Right ventricle myocardium inferior (tissue), 1 donor: ENCODE measurements at places on chromosomes 12 and 14.

DNA sequence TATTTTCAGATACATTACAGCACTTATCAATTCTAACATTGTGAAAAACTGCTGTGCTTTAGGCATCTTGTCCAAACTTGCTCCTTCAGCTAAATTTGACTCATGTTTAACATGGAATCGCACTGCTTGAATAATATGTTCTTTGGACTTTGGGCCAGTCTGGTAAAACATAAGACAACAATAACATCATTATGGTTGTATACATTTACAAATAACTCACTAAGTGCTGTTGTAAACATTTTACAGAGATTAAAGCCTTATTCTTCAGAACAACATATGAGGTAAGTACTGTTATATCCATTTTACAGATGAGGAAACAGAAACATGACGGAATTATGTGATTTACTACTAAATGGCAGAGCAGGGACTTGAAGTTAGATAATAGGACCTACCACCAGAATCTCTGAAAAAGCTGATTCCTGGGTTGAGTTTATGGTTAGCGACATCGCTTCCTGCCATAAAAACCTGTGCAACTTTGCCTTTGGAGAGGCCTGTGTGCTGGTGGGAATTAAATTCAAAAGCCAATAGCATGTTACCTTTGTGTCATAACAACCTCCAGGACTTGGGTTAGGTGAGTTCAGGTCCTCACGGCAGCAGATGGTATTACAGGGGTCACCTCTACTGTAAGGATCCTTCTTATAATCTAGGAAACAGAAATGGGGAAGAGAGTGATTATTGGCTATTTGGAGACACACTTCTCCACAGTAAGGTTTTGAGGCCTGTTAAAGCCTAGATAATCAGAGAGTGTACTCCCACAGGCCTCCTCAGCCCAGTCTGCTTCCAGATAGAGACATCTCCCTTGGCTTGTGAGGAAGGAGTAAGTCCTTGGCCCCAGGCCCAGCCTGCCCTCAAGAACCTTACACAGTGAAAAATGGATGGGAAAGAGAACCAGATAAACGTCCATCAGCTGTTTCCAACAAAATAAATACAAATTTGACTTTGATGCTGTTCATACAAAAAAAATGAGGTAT is 61.8 kb downstream of the PLBD1 start:
- DNase-seq, result no peak

DNA sequence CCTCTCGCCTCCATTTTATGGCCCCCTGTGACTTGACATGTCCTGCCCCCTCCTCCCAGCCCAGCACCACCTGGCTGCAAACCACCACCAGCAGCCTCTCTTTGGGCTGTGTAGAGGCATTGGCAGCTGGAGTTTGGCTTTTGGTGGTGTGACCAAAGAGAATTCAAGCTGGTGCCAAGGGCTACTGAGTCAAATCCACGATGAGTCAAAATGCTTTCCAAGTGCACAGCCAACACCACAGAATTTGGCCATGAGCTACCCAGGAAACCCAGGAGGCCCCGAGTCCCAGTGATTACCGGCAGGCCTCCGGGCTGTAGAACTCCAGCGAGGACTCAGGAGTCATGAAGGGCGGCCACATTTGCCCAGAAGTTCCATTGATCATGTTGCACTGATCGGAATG is 53.8 kb downstream of the SCARB1 start:
- DNase-seq, result no peak

GRCh38 chr12:75798136-75798926 is 233.2 kb downstream of the PHLDA1 start:
- no peak for DNase-seq

DNA sequence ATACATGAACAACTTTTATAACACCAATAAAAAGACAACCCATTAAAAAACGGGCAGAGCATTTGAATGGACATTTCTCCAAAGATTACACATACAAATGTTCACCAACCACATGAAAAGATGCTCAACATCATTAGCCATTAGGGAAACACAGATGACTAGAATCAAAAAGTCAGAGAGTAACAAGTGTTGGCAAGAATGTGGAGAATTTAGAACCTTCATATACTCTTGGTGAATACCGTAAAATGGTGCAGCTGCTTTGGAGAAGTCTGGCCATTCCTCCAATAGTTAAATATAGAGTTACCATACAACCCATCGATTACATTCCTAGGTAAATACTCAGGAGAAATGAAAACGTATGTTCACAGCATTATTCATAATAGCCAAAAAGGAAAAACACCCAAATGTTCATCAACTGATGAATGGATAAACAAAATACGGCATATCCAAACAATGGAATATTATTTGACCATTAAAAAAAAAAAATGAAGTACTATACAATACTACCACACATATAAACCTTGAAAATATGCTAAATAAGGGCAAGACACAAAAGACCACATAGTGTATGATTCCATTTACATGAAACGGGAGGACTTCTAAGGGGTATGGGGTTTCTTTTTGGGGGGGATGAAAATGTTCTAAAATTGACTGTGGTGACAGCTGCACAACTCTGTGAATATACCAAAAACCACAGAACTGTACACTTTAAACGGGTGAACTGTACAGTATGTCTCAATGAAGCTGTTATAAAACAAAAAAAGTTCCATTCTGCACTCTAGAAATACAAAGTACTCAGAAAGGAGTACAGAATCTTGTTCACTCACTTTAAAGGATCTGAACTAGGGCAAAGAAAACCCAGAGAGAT is 3.2 kb downstream of the CORO1C start:
- no peak for DNase-seq

DNA sequence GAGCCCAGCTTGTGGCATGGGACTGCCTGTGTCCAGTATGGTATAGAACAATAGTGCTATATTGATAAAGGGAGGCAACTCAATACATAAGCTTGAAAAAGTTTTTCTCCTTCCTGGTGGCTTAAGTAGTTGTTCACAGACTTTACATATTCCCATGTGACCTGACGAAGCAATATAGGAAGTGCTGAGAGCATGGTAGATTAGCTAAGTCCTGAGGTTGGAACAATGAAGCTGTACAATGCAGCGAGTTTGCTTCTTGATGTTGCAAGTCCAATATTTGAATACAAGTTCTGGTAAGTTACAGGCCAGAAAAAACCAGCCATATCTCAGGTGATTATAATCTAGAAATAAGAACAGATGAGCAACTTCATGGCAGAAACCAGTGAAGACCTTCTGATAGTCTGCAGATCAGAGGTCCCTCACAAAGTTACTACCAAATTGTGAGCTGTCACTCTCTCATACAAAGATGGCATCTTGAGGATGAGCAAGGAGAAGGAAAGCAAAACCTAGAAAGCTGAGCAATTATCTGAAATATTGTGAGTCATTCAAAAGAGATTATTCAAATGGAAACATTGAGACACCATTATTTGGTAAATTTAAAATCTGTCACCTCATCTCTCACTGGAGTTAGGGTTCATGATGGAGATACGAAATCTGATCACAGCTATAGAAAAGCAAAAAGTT is 72.9 kb upstream of the BTG1 start:
- DNase-seq, result no peak

DNA sequence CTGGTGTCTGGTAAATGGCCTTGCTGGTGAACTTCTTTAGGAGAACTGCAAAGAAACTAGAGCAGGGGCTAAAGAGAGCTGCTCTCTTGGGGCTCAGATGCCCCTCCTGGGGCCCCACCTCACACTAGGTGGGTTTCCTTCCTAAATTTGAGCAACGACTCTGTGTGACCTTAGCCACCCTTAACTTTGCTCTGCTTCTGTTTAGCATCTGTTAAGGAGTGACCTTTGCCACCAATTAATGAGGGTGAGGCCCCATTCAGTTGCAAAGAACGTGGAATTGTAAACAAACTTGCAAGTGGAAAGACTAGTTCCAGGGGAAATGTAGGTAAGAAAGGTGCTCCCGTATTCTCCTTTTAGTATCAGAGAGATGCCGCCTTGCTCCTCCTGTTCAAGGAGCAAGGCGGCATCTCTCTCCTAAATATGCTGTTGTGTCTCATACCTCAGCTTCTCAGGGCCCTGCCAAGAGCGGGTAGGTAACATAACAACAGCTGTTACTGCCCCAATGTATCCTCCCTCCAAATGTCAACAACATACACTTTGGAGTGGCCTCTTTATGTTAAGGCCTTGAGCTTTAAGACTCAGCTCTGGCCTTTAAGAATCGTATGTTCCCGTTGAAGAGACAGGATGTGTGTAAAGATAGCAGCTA is 77.6 kb upstream of the FUT8 start:
- DNase-seq, result no peak

DNA sequence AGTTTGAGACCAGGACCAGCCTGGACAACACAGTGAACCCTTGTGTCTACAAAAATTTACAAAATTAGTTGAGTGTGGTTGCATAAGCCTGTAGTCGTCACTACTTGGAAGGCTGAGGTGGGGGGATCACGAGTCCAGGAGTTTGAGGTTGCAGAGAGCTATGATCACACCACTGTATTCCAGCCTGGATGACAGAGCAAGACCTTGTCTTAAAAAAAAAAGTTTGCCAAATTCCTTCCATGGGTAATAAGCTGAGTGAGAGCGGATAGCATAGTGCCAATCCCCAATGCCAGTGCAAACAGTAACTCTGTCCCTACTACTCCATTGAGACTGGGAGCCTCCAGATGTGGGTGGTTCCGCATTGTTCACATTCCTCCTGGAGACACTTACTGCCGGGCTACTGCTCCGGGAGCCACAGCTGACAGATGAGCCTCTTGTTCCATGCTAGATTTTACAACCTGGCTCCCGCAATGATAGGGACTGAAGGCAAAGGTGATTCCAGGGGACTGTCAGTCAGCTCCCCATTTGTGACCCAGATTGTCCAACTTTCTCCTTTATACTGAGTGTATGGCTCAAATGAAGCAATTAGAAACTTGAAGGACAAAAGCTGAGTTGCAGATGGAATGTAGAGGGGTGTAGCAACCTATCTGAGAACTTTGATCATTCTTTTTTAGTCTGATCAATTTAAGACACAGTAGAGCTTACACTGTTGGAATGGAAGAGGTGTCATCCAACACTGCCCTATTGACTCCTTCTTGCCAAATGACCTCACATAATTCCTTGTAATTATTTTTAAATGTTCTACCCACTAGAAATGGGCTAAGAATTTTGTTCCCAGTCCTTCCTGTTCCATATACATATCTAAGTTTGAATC is 13.4 kb upstream of the FRMD6 start:
- no peak for DNase-seq

DNA sequence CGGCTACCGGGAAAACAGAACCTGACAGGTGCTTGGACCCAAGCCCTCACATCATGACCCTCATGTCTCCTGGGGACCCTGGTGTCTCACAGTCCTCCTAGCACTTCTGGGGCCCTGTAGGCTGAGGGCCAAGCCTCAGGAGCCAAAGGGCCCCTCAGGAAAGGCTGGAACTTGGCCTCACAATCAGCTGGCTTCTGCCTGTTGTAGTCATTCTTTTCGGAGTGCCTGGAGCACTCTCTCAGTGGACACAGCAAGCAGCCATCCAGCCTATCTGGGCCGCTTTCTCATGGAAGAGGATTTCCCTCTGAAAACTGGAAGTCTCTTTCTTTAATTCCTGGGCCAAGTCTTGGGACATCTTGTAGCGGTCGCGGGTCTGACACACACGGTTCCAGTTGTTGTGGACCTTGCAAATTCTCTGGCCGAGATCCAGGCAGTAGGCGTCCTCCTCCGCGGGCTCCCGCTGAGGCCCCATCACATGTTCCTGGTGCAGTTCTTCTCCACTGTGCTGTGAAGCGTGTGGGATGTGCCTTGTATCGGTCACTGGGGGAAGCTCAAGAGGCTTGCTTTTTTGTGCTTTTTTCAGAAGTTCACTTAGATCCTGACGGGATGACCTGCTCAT is 169.3 kb downstream of the EMP1 start:
- DNase-seq, result peak; percentile 74

- DNase-seq, result no peak
These were observed 381.1 kb downstream of the FLRT2 start for GRCh38 chr14:85911044-85911443.

GRCh38 chr14:101365329-101366158 is 195.8 kb upstream of the DIO3 start:
- DNase-seq, result no peak

GRCh38 chr12:59859171-59859510 is 263.3 kb downstream of the SLC16A7 start:
- DNase-seq, result no peak

DNA sequence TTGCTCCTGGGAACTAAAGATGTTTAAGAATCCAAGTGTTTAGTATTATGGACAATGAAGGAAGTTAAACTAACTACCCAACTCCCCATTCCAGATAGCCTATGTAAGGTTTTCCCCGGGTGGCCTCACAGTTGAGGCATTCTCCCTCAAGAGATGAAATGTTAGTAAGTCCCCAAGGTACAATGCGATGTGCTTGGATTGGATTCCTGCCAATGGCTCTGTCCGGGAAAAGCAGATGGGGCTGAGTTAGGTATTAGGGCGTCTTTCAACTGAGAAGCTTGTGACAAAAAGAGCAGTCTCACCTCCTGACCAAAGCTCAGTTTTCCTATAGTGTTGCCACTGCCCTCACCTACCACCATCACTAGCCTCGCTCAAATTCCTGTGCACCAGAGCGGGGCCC is 64.8 kb upstream of the E2F7 start:
- DNase-seq, result no peak

DNA sequence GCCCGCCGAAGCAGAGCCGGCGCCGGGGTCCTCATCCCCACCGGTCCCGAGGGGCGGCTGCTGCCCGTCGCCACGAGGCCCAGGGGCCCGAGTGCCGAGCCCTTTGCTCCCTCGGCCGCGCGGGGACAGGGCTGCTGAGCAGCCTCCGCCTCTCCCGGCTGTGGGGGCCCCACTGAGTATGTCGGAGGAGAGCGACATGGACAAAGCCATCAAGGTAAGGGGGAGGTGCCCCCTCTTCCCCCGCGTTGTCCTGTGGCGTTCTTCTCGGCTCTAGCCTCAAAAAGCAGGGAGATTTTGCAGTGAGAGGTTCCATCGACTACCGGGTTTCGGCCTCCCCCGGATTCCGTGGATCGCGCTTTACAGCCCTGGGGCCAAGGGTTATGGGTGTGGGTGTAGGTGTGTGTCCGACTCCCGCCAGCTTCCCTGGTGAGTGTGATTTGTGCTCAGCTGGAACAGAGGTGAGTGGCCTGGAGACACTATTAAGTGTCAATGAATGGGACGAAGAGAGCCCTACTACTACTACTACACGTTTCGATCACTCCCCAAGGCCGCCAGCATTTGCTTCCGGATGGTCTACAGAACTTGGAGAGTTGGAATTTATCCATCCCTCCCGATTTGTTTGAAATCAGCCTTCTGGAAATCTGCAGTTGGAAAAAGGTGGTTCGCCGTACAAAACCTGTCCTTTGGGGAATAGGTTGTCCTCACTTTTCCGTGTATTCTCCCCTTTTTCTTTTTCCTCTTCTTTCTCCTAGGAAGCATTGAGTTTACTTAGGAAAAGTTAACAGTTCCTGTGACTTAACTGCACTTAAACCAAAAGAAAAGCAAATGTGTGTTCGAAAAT is 748 bp downstream of the MAPKAPK5 start:
- DNase-seq, result peak; percentile 70
